ENCODE measurements at places on chromosomes 1 and 21. TPM values are rescaled to one million over a fixed set of nuclear protein-coding genes. Genes with fewer than 3 reads are reported as not detected.

The CLCA1 gene
- not detected for polyA plus RNA-seq

The UBE2U gene
- 0.21 TPM for polyA plus RNA-seq

The ACOT7 gene
- polyA plus RNA-seq = 14.4 TPM

The FMO1 gene
- 2.0 TPM for polyA plus RNA-seq

The CD164L2 gene
- polyA plus RNA-seq = 1.4 TPM

The MIXL1 gene
- 1.4 TPM for polyA plus RNA-seq

The DLGAP3 gene
- polyA plus RNA-seq = 0.11 TPM

The ERICH3 gene
- polyA plus RNA-seq = 6.8 TPM

The SLC50A1 gene
- polyA plus RNA-seq = 37.2 TPM

The SPRR2G gene
- polyA plus RNA-seq = not detected

The CLCNKA gene
- 0.48 TPM for polyA plus RNA-seq

The HIVEP3 gene
- 9.7 TPM for polyA plus RNA-seq

The PLA2G2D gene
- polyA plus RNA-seq = 0.07 TPM

The S100A11 gene
- polyA plus RNA-seq = 251 TPM

The BSND gene
- 0.03 TPM for polyA plus RNA-seq

The P3R3URF gene
- polyA plus RNA-seq = not detected

The TBX19 gene
- 8.2 TPM for polyA plus RNA-seq

The CD1C gene
- 1.5 TPM for polyA plus RNA-seq

The HFM1 gene
- 9.8 TPM for polyA plus RNA-seq

The S100A9 gene
- polyA plus RNA-seq = 45.0 TPM

The TCEA3 gene
- 27.0 TPM for polyA plus RNA-seq

The CA14 gene
- 4.4 TPM for polyA plus RNA-seq

The ADAMTSL4 gene
- polyA plus RNA-seq = 20.0 TPM

The CFAP45 gene
- polyA plus RNA-seq = 8.3 TPM

The S100A10 gene
- 615 TPM for polyA plus RNA-seq

Data from left lung (tissue), 14 donors.